MM.1S (cell line): ENCODE measurements at places on chromosomes 16 and 17.

DNA sequence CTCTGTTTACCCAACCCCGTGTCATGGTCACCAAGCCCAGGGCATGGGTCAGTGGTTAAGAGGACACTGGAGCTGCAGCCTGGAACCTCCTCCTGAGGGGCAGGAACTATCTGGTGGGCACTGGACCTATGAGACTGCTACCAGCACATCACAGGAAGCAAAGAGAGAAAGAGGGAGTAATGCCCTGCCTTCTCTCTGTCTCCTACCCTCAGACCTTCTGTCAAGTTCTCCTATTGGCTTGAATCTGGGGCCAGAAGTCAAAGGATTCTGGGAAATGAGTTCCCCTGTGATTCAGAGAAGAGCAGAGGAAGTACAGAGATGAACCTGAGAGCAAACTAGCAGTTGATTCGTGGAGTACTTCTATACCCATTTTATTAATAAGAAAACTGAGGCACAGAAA lies 123.0 kb upstream of the GNAO1 start:
- no peaks in the 10 kb centered on the region for H3K27me3 ChIP-seq
- no peak overlapping the region for H3K4me3 ChIP-seq
- DNase-seq, result no peak
- H3K27ac ChIP-seq, result no peak overlapping the region

DNA sequence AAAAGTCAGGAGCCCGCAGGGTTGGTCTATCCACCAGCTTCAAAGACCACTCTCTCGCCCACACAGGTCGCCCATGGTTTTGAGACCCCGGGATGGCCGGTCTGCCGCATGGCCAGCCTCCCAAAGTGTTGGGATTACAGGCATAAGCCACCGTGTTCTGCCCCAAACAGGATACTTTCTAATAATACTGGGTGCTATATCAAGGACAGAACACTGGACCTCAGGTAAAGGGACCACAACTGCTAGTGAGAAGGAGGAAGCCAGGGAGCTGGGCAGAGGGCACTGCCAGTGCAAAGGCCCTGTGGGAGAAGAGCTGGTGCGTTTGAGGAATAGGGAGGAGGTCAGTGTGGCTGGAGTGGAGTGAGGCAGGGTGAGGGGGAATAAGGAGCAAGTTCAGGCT lies 34.1 kb downstream of the IL21R start:
- DNase-seq, result no peak
- 0 out of 2 replicates have a peak, but pooled peaks cover 4% of the 10 kb centered on the region for H3K4me1 ChIP-seq
- H3K36me3 ChIP-seq, result no peaks in the 10 kb centered on the region
- no peaks in the 10 kb centered on the region for H3K27me3 ChIP-seq
- H3K27ac ChIP-seq, result no peak overlapping the region
- H3K4me3 ChIP-seq, result no peak overlapping the region

DNA sequence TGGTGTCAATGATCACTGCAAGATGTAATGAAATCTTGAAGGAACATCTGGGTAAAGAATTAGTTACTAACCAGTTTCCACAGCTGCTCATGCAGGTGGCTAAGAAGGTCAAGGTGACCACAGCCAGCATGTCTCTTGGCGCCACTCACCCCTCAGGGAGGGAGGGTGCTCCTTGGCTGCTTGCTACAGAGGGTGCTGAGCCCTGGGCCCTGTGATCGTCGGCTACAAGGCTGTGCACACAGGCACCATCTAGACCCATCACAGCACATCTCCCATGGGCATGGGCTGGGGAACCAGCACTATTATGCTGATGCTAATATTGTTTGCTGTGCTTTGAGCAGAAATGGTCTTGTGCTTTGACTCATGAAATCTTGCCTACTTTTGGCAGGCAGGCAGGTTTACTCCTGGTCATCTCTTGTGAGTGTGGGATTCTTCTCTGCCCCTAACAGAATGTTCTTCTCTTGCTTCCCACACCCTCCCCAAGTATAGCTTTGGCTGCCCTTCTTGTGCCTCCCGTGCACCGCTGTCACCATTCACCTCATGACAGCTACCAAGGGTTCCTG lies 36.4 kb downstream of the TXNDC11 start:
- peak overlapping the region; percentile 78 for H3K27ac ChIP-seq
- peaks cover 24% of the 10 kb centered on the region for H3K36me3 ChIP-seq
- H3K27me3 ChIP-seq, result no peaks in the 10 kb centered on the region
- DNase-seq, result peak; percentile 88

DNA sequence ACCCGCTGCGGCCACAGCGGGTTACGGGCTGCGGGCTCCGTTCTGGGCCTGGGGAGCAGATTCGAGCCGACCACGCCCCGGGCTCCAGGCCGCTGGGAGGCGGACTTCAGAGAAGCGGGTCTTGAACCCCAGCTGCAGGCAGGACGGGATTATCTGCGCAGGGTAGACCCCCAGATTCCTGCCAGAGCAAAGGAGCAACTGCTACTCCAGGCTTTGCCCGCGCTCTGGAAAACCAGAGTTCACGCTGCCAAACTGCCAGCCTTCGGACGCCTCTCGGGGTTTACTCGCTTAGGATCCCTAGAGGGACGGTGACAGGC lies 301 bp upstream of the ULK2 start:
- H3K4me3 ChIP-seq, result peak overlapping the region; percentile 24; the same call in 1 of the 2 replicates
- H3K27ac ChIP-seq, result no peak overlapping the region
- no peaks in the 10 kb centered on the region for H3K36me3 ChIP-seq
- no peaks in the 10 kb centered on the region for H3K4me1 ChIP-seq
- no peak for DNase-seq
- no peaks in the 10 kb centered on the region for H3K27me3 ChIP-seq

DNA sequence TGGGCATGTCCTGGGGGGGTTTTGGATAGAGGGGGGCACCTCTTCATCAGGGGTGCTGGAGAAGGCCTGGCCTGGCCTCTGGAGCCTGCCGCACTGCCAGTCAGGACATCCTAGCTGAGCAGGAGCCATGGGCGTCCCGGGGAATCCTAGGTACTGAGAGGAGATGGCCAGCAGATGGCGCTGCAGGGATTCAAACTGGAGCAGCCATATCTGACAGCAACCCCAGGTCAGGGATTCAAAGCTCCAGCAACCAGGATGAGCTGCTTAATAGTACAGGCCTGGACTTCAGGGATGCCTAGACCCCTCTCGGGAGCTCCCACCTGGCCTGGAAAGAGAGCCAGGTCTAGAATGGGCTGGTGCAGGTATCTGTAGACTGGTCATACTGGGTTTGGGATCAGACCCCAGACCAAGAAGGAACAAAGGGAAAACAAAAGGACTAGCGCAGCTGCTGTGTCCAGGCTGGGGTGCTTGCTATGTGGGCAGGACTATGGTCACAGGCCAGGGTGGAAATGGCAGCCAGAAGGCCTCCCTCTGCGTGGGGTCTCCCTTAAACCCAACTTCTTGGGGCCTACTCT lies 306.9 kb upstream of the RBFOX1 start:
- H3K4me1 ChIP-seq, result no peaks in the 10 kb centered on the region
- H3K36me3 ChIP-seq, result no peaks in the 10 kb centered on the region
- H3K27me3 ChIP-seq, result no peaks in the 10 kb centered on the region
- no peak overlapping the region for H3K27ac ChIP-seq
- H3K4me3 ChIP-seq, result no peak overlapping the region

GRCh38 chr16:15491411-15491810 lies 57.0 kb downstream of the BMERB1 start:
- no peaks in the 10 kb centered on the region for H3K36me3 ChIP-seq
- H3K27me3 ChIP-seq, result no peaks in the 10 kb centered on the region
- no peak overlapping the region for H3K27ac ChIP-seq
- H3K4me1 ChIP-seq, result no peaks in the 10 kb centered on the region
- no peak for DNase-seq
- H3K4me3 ChIP-seq, result no peak overlapping the region

- no peak for DNase-seq
- H3K4me3 ChIP-seq, result no peak overlapping the region
- H3K36me3 ChIP-seq, result no peaks in the 10 kb centered on the region
- no peaks in the 10 kb centered on the region for H3K4me1 ChIP-seq
- H3K27me3 ChIP-seq, result no peaks in the 10 kb centered on the region
These were observed 76.6 kb downstream of the GNAO1 start for GRCh38 chr16:56267888-56268287.
